ENCODE measurements at places on chromosomes 11 and 22. TPM values are rescaled to one million over a fixed set of nuclear protein-coding genes. Genes with fewer than 3 reads are reported as not detected.

Gene TPH1
- 27.7 TPM for total RNA-seq

Gene MS4A3
- 7.2 TPM for total RNA-seq

- no peak for DNase-seq
Measured at GRCh38 chr11:118306556-118306955, 2.0 kb downstream of the CD3E start.

- DNase-seq: no peak
Measured at GRCh38 chr11:78208257-78209165, 19.8 kb downstream of the USP35 start.

DNA sequence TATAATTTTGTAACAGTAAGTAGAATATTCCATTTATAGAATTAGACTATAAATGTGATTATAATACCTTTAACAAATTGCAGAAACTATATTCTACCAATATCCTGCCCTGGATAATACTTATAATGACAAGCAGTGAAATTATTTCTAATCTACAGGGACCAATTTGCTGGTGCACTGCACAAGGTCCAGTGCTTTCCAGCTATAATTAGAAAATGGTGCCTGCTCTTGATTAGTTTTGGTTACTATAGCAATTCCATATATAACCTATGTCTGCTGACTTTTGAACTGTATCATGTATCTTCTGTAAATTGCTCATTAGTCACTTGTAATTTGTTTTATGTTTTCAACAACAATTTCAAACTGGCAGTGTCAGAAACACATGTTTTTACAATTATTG lies 23.1 kb downstream of the FANCF start:
- no peak for DNase-seq
